ENCODE measurements at places on chromosomes 7 and 10.

- no peak for DNase-seq
These were observed 61.4 kb downstream of the CHCHD3 start for GRCh38 chr7:133020496-133020895.

DNA sequence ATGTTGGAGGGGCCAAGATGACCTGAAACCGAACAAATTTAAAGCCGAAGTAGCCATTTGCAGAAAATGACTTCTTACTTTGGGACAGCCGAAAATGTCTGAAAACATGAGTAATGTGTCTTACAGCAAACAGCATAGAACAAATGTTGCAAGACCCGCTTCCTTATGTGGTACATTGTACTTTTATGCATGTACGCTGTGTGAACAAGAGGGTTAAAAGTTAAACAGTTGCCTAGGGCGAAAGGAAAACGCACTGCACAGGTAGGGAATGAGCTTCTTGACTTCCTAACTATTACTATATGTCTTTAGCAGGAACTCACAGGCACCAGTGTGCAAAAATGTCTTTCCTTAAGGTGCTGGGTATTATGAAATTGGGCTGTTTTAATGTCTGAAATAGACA, 303.5 kb upstream of the MGMT start:
- no peak for DNase-seq

DNA sequence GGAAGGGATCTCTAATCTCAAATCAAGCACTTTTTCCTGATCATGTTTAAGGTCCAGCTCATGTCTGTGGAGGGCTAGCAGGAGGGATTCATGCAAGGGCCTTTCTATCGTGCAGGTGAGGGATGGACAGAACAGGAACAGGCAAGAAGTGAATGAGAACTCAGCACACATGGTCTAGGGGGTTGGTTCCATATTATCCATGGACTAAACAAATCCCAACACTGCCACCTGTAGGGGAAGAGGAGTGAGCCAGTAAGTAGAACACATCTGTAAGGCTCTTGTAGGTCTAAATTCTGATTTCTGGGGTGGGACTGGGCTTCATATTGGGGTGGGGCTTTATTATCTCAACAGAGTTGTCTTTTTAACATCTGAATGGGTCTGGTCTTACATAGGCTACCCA, 138.0 kb upstream of the TARP start:
- DNase-seq = no peak

DNA sequence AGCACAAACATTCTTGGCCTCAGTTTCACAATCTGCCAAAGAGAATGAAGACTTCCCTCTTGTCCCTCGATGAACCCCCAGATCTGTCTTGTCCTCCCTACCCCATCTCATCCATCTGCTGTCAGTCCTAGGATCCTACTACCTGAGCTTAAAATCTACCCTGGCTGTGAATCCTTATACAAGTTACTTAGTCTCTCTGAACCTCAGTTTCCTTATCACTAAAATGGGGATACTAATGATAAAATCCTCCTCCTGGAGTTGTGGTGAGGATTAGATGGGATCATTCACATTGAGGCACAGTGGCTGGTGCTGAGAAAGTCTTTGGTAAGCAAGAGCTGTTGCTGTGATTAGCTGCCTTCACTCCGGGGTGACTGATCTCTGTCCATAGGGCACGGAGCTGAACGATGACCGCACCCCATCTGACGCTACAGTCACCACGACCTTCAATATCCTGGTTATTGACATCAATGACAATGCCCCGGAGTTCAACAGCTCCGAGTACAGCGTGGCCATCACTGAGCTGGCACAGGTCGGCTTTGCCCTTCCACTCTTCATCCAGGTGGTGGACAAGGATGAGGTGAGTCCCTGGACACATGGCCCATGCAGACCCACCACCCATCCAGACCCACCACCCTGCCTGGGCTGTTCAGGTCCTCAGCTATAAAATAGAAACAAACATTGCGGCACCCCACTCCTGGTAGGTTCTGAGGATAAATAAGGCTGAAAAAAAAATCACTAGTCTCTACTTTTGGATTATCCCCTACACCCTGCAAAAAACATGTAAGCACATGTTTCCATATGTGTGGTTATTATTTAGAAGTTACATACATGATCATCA, 102.5 kb downstream of the C10orf105 start:
- DNase-seq = no peak

Measured in right renal pelvis (tissue), 4 donors.